ENCODE measurements at places on chromosomes 12 and 14.
A peak's percentile ranks its signal among the peaks of the same experiment; 100 is the strongest.

DNA sequence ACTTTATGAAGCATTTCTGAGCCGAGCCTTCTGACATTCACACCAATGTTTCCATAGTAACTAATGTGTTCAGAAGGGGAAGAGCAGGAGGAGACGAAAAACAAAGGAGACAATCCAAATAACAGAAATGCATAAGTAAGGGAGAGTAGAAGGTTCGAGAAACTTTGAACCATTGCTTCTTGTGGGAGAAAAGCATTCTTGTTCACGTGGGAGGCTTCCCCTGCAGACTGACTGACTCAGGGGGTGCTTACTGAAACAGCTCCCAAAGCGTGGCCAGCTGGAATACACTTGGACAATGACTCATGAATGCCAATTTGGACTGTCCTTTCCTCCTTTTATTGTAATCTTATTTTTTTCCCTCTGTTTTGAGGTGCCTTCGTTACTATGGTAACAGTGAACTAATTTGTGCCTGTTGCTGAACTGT lies 73.9 kb downstream of the NEDD1 start:
- no peak for DNase-seq

DNA sequence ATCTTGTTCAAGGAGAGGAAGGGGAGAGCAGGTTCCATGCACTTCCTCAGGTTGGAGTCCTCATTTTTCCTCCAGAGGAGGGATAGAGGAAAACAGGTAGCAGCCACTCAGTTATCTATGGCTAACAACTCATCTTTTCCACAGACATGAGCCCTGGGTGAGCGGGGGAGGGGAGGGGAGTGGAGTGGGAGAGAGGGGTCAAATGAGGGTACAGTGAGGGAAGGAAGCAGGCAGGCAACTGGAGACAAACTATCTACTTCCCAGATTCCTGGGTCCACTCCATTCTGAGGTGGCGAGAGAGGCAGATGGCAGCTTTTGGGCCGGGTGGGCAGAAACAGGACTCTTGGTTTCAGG lies 2.6 kb upstream of the ZNF385A start:
- no peak for DNase-seq

GRCh38 chr12:29725587-29726320 lies 58.0 kb downstream of the TMTC1 start:
- no peak for DNase-seq

DNA sequence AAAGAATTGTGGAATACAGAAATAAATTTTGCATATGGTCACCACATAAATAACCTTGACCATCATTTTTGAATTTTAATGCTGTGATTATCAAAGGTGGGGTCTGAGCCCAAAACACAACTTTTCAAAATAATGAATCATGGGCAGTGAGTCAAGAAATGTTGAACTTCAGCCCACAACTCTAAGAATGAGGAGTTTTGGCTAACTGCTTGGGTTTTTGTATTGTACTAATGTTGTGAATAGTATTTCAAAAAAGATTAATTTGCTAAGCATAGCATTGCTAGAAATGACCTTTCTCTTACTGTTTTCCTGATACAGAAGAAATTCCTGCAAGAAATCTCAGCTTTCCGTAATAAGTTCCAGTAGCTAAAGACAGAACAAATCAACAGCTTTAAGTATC lies 24.4 kb upstream of the YARS2 start:
- no peak for DNase-seq

DNA sequence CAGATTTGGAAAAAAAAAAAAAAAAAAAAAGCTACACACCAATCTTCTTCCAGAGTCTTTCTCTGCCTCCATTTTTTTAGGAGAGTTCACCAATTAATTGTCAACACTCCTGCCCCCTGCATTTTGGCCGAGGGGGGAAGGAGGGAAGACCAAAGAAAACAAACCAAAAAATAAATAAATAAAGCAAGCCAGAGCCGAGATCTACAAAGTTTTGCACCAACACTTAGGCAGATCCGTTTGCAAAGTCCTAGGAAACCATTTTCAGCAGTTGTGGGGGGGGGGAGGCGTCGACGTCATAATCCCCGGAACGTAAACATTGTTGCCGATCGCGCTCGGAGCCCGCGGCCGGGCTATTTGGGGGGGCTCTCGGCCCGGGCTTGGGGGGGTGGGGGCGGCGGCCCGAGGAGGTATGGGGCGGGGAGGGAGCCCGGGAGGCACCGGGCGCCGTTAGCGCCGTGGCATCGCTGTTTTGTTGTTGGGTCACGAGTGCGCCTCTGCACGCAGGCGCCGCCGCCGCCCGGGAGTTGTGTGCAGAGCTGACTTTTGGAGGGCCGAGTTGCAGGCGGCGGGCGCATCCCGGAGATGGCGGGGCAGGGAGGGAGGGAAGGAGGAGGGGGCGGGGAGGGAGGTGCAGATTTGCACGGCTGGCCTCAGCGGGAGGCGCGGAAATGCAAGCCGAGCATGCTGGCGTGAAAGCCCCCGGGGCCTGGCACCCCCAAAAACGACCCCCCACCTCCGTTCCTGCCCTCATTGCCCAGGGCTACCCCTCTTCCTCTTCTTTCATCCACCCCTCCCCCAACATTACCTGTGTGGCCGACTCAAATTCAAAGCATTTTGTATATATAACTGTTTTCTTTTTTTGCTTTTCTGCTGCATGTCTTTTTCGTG lies 598 bp downstream of the KDM2B start:
- DNase-seq, result peak; percentile 92

DNA sequence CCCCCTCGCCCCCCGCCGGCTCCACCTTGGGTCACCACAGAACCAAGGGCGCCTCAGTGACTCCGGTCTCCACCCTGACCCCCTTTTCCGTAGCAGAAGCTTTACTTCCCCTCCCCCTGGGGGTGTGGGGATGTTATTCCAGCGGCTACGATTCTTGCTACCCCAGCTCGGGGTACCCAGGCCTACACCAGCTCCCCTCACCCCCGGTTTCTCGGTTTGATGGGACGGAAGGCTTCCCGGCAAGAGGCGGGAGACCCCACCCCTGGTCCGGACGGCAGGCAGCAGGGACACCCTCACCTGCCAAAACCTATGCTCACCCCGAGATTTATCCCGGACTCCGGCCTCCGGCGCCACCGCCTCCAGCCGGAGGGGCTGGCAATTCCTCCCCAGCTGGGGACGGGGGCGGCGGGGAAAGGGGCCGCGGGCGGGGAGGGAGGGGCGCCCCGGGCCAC lies 619 bp downstream of the RAB15 start:
- no peak for DNase-seq

- DNase-seq, result no peak
Observed at GRCh38 chr12:52335598-52336262, 14.5 kb upstream of the KRT83 start.

GRCh38 chr12:32548691-32549281 lies 130.3 kb upstream of the DNM1L start:
- DNase-seq, result no peak

DNA sequence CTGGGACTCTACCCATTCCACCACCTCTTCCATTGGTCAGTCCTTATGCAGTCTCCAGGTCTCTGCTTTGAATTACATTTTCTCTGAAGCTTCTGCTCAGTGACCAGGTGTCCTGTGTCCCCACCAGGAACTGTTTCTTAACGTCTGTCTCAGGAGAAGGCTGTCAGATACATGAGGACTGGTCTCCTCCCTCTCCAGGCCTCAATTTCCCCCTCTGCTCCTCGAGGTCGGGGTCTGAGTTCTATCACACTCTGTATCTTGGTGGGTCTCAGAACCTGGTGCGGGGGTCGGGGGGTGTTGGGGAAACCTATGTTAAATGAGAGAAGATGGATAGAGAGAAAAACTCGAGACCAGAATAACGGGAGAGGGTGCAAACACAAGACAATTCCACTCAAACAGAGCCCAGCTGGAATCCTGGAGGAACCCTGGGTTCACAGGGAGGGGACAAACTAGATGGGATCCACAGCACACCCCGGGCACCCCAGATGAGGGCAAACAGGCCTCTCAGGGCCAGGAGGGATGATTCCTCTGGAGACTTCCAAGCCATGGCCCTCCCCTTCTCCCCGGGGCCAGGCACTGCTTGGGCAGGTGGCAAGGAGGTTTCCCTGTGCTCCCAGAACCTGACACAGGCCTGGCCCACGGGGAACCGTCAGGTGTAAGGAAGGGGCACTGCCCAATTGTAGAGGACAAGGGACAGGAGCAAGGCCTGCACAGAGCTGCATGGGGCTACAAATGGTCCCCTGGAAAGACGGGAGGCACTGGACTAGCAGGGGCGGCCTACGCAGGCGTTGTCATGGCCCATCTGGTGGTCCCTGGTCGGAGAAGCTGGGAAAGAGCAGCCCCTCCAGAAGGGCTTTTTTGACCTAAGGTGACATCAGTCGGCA lies 313.2 kb upstream of the DIO3 start:
- DNase-seq, result no peak

DNA sequence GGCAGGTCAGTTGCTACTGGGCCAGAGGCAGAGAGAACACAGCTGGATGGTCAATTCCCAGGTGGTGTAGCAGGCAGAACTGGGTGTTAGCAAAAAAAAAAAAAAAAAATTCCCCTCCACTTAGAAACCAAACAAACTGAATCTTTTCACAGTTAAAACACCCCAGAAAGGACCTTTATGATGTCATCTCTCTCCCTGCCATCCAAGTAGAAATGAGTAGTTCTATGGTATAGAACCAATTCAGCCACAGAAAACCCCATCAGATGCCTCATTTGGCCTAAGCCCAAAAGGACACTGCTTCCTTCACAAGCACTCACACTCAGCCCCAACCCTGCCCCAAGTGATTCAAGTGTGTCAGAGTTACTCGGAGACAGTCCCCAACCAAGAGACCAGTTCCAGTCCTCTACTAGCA lies 230.8 kb downstream of the DPF3 start:
- no peak for DNase-seq

DNA sequence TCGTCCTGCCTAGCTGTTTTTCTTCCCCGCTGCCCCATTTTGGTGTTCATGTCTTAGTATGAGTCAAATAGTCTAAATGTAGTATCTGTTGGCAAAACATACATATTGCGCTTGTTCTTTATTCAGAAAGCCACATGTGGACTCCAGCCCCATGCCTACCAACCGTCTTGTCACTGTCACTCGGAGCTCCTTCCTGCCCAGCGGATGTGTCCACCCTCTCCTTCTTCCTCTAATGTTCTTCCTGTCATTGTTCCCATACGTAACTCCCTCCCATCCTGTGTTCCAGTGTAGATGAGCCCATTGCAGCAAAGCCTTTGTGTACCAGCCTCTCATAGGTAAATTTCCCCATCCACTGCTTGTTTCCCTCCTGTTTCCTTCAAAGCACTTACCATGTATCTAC lies 120.5 kb downstream of the TMX1 start:
- no peak for DNase-seq

DNA sequence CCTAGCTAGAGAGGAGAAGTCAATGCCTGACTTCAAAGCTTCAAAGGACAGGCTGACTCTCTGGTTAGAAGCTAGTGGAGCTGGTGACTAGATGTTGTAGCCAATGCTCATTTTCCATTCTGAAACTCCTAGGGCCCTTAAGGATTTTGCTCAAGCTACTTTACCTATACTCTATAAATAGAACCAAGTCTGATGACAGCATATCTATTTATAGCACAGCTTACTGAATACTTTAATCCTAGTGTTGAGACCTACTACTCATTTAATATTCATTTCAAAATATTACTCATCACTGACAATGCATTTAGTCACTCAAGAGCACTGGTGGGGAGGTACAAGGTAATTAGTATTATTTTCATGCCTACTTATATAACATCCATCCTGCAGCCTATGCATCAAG lies 137.2 kb upstream of the PELI2 start:
- no peak for DNase-seq

GRCh38 chr12:28851781-28852180 lies 297.3 kb upstream of the FAR2 start:
- DNase-seq, result no peak

GRCh38 chr12:107442326-107442987 lies 243.1 kb upstream of the PWP1 start:
- no peak for DNase-seq

DNA sequence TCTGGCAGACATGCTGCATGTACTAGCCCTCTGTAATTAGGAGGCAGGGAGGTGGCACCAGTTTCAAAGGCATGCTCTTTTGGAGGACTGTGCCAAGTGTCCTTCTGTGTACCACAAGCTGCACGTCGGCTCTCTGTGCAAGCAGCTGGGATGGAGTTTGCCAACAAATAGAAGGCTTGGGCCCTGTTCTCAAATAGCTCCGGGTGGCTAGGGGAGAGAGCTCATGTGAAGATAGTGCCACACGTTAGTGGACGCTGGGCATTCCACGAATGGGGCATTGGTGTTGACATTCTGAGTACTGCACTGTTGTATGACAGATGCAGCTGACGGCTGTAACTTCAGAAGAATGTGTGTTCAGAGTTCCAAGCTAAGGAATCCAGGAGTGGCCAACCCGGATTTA lies 4.4 kb downstream of the AACS start:
- DNase-seq, result no peak

DNA sequence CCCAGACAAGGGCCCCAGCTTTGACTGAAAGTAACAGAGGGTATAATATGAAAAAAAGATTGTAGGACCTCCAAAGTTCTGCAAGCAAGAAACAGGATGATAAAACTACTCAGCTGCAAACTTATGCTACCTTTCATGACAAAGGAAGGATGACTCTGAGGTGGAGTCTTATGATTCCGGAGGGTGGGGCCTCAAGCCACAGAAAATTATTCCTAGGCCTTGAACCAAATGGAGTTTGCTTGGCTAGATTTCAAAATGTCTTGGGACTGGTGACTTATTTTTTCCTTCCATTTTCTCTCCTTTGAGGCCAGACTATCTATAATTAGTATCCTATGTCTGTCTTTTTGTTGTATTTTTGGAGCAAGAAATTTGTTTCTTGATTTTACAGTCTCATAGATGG lies 336.4 kb downstream of the LRIG3 start:
- no peak for DNase-seq

DNA sequence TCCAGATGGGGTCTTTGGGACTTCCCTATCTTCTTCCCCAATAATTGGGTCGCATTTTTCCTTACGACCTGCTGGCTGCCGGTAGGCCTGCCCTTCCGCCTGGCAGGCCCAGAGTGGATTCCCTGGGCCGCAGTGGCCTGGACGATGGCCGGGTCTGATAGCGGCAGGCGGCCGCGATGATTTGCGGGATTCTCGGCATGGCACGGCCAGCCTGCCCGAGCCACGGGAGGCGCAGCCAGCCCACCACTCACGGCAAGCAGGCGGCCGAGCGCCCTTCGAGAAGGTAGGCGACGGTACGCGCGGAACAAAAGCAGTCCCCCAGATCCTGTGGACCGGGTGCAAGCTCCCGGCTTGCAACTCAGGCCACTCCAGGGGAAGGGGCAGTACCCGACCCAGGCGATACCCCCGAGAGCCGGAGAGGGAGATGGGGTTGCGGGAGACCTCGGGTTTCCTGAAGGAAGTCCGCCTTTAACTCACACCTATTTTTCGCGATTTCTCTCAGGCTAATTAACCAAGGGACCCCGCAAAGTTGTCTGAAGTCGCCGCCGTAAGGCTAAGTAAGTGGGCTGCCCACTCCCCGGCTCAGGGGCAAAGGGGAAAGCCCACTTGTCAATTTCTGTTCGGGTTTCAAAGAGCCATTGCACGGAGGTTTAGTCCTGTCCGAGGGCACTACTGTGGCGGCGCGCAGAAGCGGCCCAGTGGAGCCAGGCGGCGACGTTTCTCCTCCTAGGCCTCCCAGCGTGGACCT lies 1.4 kb upstream of the GSC start:
- no peak for DNase-seq
